ENCODE measurements at places on chromosomes 3 and 15.
A peak's percentile ranks its signal among the peaks of the same experiment; 100 is the strongest.

DNA sequence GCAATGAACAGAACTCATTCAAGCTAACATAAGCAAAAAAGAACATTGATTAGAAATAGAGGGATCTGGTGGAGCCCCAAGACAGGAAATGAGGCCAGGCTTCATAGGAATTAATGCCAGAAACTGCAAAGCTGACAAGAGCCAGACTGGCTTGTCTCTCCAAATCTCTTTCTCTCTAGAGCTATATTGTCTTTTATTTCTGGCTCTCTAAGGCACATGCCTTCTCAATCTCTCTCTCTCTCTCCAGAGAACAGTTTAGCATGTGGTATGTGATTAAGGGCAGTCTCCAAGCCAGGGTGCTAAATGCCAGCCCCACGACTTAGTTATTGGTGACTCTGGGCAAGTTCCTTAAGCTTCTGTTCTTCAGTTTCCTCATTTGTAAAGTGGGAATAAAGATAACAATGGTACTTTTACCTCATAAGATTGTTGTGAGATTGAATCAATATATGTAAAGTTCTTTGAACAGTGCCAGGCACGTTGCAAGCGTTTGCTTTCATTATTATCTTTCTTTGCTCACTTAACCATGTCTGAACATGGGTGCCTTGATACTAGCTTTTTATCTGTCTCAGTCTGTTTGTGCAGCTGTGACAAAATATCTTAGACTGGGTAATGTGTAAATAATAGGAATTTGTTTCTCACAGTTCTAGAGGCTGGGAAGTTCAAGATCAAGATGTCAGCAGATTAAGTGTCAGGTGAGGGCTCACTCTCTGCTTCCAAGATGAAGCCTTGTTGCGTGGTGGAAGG, 123.2 kb downstream of the BDH1 start:
- DNase-seq, result peak; percentile 90

DNA sequence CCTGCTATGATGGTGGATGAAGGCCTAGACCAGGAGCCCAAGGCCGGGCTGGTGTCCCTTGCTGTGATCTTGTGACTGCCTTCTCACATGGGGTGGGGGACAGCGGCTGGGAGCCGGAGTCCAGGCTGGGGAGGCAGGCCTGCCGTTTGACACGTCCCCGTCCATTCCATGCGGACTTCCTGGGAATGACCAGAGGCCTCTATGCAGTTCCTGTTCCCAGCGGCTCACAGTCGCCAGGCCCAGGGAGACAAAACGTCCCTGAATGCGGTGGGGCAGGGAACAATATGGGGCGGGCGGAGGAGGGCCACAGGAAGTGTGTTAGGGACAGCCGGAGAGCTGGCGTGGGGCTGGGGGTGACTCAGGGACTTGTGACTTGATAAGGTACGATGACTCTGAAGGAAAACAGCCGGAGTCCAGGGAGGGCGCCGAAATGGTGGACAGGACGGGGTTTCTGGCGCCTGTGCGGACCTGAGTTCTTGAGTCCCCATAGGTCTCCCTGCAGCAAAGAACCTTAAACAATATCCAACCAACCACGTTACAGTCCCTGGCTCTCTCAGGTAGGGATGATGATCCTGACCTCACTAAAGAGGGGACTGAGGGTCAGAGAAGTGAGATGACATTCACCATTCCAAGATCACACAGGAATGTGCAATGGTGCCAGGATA, 40.5 kb upstream of the SMAD6 start:
- peak; percentile 31 for DNase-seq

DNA sequence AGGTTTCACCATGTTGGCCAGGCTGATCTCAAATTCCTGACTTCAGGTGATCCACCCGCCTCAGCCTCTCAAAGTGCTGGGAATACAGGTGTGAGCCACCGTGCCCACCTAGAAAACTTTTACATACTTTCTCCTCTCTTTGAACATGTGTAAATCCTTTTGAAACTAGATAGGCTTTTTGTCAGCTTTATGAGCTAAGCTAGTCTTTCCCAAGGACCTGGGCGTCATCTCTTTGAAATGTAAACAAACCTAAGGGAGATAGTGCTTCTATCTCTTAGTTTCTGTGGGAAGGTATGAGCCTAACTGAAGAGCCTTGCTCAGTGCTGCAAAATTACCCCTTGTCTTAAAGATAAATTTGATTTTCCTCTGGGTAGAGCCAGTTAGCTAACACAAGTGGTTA, 4.8 kb downstream of the CX3CR1 start:
- no peak for DNase-seq

DNA sequence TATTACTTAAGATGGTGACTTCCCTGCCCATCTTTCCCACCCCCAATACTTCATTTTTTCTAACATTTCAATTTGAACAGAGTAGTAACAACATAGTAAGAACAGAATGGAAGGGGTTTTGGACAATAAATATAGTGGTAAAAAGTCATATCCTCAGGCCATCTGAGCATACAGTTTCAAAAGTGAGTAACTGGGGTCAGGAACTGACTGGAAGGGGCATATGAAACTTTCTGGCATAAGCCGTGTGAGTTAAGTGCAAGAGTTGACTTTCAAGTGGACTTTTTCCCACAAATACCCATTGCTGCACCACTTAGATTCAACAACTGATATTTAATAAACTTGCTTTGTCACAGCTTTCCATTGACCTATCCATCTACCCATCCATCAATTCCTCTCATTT, 153.5 kb upstream of the IL12A start:
- DNase-seq, result no peak

- no peak for DNase-seq
Measured at GRCh38 chr3:151290673-151291072, 12.3 kb upstream of the P2RY14 start.

GRCh38 chr3:41716471-41716870, 245.4 kb downstream of the ULK4 start:
- DNase-seq, result no peak

- DNase-seq, result no peak
Measured at GRCh38 chr15:48671103-48672022, 25.9 kb upstream of the FBN1 start.

GRCh38 chr3:38643090-38643489, 6.4 kb downstream of the SCN5A start:
- no peak for DNase-seq

DNA sequence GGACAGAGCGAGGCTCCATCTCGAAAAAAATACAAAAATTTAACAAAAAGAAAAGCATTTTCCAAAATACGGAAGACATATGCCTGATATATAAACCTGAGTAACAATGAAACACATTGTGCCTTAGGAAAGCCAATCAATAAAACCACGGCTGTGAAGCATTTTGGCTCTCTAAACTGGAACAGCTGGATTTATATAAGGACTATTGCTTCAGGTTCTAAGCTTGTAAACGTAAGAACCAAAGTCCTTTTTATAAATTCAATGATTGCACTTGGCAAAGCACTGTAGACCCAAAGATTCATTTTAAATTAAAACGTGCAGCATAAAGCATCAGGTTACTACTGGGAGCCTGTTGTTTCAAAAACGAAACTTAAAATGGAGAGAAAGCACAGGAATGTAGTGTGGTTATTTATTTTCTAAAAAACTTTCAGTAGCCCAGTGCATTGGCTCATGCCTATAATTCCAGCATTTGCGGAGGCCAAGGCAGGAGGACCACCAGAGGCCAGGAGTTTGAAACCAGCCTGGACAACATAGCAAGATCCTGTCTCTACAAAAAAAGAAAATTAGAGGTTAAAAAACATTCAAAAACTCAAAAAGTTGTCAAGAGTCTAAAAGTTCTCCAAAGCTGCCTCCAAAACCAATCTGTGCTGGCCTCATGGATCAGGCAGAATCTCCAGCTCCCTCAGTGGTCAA, 61.5 kb downstream of the USF3 start:
- no peak for DNase-seq

- DNase-seq, result no peak
Measured at GRCh38 chr15:70585707-70586034, 177.7 kb downstream of the UACA start.

- no peak for DNase-seq
Measured at GRCh38 chr3:7190095-7190494, 329.2 kb downstream of the GRM7 start.

GRCh38 chr15:29083161-29083560, 186.5 kb downstream of the NSMCE3 start:
- no peak for DNase-seq

DNA sequence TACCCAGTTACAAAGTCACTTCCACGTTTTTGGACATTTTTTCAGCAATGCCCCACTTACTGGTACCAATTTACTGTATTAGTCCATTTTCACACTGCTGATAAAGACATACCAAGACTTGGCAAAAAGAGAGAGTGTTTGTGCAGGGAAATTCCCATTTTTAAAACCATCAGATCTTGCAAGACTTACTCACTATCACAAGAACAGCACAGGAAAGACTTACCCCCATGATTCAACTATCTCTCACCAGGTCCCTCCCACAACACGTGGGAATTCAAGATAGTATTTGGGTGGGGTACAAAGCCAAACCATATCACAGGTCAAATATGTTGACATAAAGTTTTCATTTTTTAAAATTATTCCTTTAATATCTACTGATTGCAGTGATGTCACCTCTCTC, 16.2 kb upstream of the ABI3BP start:
- DNase-seq, result no peak

- DNase-seq, result no peak
Measured at GRCh38 chr3:13998831-13999230, 119.0 kb upstream of the WNT7A start.

- no peak for DNase-seq
Measured at GRCh38 chr15:64855205-64855975, 13.7 kb downstream of the PLEKHO2 start.

GRCh38 chr15:83206526-83207008, 1.1 kb downstream of the HDGFL3 start:
- DNase-seq, result peak; percentile 40

GRCh38 chr3:9168241-9168741, 81.2 kb downstream of the SRGAP3 start:
- peak; percentile 90 for DNase-seq

DNA sequence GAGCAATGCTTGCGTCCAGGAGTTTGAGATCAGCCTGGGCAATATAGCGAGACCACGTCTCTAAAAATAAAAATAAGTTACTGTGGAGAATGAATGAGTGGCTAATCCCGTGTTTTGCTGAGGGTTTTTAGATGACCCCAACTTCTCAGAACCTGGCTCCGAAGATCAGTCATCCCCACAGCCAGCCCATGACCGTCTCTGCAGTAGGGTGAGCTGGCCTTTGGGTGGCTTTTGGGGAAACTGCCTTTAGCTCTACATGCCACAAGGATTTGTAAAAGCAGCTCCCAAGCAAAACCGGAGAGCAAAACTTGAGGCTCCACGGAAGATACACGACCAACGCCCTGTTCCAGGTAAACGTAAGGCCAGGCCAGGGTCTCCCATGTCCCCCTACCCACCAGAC, 39.2 kb upstream of the TFRC start:
- no peak for DNase-seq

- no peak for DNase-seq
Measured at GRCh38 chr3:16176391-16177030, 2.0 kb downstream of the GALNT15 start.

- DNase-seq, result no peak
Measured at GRCh38 chr3:73710340-73710739, 85.6 kb upstream of the PDZRN3 start.

- DNase-seq, result peak; percentile 14
Measured at GRCh38 chr3:104397713-104398112, 969.0 kb upstream of the ALCAM start.

DNA sequence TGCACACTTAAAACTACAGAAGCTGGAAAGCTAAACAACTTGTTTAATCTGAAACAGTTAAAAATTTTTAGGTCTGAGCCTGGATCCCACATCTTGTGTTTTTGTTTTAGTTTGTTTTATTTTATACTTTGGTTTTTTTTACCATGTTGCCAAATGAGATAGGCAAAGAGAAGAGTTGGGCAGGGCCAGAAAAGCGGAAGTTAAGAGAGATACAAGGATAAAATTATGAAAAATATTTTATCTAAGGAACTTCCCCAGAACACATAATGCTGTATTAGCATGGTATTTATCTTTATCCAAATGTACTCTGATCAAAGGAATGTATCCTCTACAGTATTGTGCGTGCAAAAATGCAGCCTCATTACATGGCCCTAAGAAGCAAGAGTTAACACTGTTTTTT, 50.7 kb downstream of the PROS1 start:
- no peak for DNase-seq

- no peak for DNase-seq
Measured at GRCh38 chr3:127149621-127150310, 43.2 kb upstream of the PRR23E start.

- DNase-seq, result no peak
Measured at GRCh38 chr3:106333911-106334618, 465.3 kb upstream of the CBLB start.

DNA sequence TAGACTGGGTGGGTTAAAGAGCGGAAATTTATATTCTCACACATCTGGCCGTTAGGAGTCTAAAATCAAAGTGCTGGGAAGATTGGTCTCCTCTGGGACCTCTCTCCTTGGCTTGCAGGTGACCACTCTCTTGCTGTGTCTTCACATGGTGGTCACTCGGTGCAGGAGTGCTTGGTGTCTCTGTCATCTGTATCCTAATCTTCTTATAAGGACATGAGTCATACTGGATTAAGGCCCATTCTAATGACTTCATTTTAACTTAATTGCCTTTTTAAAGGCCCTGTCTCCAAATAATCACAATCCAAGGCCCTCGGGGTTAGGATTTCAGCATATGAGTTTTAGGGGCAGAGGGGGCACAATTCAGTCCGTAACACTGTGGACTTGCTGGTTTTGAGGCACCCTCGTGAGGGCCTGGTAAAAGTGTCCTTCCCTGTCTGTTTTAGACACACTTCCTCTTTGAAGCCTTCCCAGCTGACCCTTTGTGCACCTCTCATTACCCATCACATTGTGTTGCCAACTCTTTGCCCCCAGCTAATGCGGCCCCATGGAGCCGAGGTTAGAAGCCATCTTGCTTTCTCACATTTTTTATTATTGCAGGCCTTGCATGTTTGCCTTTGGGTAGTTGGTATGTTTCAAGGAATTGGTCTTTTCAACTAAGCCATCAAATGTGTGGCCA, 3.2 kb downstream of the XYLB start:
- no peak for DNase-seq

- no peak for DNase-seq
Measured at GRCh38 chr3:64143409-64144130, 81.7 kb downstream of the PRICKLE2 start.

GRCh38 chr15:88894819-88895767, at the start of gene HAPLN3:
Gene HAPLN3 (minus strand): TSS chr15:88895544. CDS start chr15:88887298, 8,246 bp downstream.
- DNase-seq, result peak; percentile 17

GRCh38 chr3:194084284-194084683, 51.7 kb upstream of the HES1 start:
- DNase-seq, result no peak

GRCh38 chr15:89999676-90000185, 1.4 kb upstream of the ZNF710 start:
- peak; percentile 42 for DNase-seq

GRCh38 chr15:88100181-88100580, 156.4 kb downstream of the NTRK3 start:
- DNase-seq, result no peak

GRCh38 chr15:56805466-56806147, 72.3 kb upstream of the ZNF280D start:
- no peak for DNase-seq

GRCh38 chr3:42182555-42182954, 83.4 kb downstream of the CCK start:
- no peak for DNase-seq

- DNase-seq, result no peak
Measured at GRCh38 chr3:126319701-126320295, 37.4 kb downstream of the KLF15 start.
